Nucleus accumbens (tissue), 56 donors: ENCODE measurements at places on chromosomes 2 and 18.

GRCh38 chr2:197081294-197081693 lies 154.8 kb upstream of the PGAP1 start:
- DNase-seq: no peak

- DNase-seq: no peak
Measured at GRCh38 chr2:112187046-112187715, 49.0 kb downstream of the FBLN7 start.

DNA sequence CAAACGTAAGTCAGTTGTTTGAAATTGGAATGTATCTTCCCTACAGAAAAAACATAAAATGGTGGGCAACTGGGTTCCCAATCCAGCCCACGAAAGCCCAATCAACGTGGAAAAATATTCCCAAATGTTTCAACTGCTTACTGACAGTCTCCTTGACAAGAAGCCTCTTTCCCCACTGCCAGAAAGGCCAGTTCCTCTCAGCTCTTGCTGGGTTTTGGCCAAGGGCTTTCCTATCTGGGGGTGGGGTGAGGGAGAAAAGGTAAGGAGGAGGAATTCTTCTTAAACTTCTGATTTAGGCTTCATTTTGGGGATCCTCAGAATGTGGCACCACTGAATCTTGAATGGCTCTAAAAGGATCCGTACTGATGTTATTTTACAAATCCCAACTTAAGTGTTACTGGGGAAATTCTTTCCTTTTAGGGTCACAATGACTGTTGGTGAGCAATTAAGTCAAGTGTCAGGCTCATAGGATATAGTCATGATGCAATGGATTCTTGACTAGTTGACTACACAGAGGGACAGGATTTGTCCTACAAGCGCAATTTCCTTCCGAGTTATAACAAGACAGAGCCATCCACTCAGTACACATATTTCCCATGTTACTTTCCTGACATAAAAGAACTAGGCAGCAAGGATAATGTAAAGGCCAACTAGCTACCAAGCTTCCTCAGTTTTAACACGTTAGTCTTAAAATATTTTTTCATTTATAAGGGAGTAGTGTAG lies 73.6 kb downstream of the SPRED2 start:
- no peak for DNase-seq

- DNase-seq: no peak
Measured at GRCh38 chr2:105691947-105692390, 52.7 kb upstream of the NCK2 start.

GRCh38 chr18:38805256-38805655 lies 1239.7 kb upstream of the CELF4 start:
- DNase-seq: no peak

- no peak for DNase-seq
Measured at GRCh38 chr2:128421286-128421685, 102.6 kb upstream of the HS6ST1 start.

- DNase-seq: no peak
Measured at GRCh38 chr2:191625016-191625415, 52.9 kb upstream of the NABP1 start.

DNA sequence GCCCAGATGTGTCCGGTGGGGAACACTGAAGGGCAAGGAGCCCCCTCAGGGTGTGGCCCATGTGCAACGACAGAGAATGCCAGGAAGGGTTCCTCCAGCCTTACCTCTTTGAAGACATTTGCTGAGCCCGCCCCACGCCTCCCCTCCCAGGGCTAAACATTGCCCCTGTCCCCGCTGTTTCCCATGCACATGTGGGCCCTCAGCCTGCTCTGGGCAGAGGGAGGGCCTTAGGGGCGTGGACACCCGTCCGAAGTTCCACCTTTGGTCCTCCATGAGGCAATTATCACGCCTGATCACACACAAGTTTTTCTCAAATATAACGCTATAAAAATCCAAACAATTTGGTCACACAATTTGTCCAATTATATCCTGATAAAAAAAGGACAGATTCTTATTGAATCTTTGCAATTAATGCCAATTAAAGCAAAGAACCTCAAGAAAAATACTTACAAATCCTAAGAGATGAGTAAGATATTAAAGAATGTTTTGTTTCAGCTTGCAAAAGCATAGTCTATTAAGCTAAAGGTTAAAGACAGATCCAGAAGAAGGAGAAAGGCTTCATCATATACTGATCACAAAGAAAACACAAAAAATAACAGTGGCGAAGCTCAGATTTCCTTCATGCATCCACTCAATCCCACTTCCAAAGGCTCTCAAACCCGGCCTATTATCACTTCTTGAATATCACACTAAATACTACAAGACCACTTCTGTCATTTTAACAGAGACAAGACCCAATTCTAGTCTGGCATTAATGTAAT lies 55.2 kb upstream of the LDLRAD4 start:
- no peak for DNase-seq

- no peak for DNase-seq
Measured at GRCh38 chr2:32752952-32753351, 125.1 kb downstream of the TTC27 start.

- no peak for DNase-seq
Measured at GRCh38 chr18:50281972-50282520, 723 bp upstream of the MBD1 start.

GRCh38 chr2:86398500-86399474 lies 42.4 kb upstream of the KDM3A start:
- no peak for DNase-seq

GRCh38 chr2:177295484-177295883 lies 31.0 kb upstream of the NFE2L2 start:
- no peak for DNase-seq

DNA sequence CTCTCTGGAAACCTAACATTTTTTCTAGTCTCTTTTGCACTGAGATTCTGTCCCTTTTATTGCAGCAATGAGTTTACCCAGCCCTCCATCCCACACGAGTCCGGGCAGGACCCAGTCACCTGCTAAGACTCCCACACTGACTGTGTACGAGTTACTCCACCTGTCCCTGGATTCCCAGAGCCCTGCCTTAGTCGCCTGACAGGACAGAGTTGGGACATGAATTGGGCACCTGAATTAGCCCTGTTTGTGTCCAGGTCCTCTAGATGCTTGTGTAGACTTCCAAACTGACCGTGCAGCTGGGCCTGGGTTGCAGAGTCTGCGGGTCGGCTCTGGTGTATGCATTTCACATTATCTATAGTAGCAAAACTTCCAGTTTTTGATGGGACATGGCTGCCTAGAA lies 238.7 kb downstream of the VAPA start:
- DNase-seq: no peak

DNA sequence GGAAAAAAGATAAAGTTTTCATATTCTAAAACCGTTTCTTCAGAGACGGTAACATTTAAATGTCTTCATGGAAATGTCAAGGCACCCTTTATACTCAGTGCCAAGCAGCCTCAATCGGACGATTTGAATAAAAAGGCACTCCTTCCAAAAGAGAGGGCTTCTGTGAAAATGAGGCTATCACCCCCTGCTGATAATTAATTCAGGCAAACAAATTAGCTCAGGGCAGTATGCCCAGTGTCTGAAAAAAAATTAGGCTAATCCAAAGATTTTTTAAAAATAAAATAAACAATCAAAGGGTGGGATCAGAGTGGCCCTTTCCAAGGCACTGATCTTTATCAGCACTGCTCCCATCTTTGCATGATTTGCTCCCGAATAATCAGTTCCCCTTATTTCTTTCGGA lies 151.0 kb upstream of the PID1 start:
- DNase-seq: no peak

DNA sequence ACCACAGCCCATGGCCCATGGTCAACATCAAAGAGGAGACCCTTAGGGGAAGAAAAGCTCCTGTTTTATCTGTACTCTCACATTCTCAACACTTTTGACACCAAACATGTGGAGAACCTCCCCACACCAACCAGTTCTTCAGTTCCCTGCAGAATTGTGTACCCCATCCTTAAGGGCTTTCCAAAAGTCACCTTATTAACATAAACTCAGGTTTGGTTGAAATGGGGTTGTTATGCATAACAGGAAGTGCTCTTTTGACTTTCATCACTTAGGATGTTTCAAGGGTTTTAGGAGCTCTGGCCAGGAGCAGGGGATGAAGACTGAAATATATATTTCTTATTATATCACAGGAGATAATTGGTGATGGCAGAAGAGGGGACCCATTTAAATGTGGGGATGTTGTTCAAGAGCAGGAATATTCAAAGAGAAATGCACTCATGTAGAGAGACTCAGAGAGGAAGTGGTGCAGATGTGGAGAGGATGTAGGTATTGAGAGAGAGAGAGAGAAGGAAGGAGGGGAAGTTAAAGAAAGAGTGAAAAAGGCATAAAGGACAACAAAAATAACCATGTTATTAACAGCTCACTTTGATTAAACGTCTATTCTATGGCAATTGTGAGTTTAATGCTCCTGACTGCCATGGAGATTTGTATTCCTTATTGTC lies 35.2 kb downstream of the SP140L start:
- DNase-seq: no peak

DNA sequence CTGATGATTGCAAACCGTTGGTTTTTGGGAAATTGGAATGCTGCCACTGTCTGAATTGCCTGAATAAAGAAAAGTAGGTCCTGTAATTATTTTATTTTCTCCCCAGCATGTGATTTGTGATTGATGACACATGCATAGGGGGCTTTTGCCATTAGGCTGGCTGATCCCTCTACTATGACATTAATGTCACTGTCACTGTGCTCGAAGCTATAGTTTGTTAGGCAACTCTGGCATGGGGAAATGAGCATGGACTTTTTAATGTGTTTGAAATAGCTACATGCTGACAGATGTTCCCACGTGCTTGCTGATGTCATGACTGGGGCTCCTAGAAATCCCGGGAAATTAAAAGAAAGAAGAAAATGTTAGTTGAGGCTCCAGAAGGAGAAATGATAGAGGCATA lies 99.1 kb downstream of the HRH4 start:
- DNase-seq: no peak

- DNase-seq: no peak
Measured at GRCh38 chr2:166610913-166611305, 116.9 kb upstream of the SCN7A start.

DNA sequence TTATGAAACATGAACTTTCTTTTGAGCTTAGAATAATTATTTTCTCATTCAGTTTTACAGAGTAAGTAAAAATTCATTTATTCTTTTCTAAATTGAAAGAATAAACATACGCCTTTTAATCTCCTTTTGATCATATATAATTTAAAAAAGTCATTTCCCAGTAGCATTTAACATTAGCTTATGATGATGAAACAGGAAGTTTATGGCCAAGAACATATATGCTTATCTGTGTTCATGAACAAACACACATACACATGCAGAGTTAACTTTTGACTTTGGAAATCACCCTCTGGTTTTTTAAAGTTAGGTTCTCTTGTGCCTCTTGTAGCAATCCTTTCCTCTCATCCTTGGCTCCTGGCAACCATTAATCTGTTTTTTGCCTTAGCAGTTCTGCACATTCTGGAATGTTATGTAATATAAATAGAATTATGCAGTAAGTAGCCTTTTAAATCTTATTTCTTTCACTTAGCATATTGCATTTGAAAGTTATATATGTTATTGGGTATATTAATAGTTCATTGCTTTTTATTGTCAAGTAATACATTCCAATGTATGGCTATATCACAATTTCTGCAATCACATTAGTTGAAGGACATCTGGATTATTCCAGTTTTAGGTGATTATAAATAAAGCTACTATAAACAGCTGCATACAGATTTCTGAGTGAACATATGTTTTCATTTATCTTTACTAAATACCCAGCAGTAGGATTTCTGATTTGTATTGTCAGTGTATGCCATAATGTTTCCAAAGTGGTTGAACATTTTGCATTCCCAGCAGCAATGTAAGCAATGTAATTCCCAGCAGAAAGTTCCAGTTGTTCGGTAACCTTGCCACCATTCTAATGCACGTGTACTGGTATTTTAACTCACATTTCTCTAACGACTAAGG lies 210.3 kb downstream of the ZRANB3 start:
- no peak for DNase-seq

DNA sequence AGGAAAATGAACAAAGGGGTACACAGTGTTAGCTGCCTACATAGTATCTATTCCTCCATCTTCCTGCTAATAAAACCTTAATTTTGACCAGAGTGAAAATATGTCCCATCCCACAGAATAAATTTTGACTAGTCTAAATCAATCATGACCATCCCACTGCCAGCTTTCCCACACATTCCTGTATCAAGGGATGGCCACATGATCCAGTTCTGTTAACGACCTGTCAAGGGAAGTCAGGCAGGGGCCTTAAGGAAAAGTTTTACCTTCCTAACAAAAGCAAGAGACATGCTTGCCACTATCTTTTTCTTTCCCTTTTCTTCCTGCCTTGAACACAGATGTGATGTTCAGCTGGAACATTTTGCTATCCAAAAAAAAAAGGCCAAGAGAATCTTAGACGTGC lies 185.0 kb upstream of the CHAC2 start:
- no peak for DNase-seq

DNA sequence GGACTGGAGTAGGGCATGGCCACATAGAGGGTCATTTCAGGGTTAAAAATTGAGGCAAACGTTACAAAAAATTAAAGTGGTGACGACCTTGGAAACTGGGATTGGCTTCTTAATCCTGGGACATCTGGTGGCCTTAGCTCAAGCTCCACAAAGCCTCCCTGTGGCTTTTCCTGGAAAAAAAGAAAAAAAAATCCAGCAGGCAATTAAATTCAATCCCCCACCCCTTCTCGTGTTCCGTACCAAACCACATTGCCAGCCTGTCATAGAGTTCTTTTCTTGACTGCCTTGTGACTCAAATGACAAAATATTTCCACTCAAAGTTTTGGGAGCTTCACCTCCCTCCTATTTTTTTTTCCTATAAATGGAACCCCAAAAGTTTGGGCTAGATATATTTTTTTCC lies 195.6 kb downstream of the HRH4 start:
- DNase-seq: no peak

DNA sequence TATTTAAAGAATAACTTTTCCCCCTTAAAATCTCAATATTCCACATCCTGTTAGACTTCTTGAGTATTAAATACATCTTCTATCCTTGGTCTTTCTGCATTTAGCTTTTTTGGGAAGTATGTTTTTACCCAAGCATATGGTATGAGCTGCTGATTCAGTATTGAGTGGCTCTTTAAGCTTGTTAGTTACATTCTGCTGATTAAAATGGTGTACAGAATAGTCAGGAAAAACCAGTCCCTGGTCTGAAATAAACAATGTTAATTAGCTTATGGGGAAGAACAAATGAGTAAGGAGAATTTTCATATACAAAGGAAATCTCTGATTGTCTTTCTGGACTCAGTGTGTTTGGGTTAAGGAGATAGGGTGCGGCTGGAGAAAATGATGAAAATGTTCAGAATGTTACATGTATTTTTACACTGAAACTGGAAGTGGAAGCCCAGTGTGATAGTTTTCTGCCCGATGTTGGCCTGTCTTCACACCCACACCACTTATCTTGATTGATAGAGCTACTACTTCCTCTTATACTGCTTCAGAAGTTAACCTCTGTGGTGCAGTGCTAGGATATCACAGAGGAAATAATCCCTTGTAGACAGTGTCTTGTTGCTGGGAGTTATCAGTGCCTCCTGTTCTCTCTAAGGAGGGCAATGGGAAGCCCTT lies 84.0 kb downstream of the MSH2 start:
- DNase-seq: no peak

GRCh38 chr2:238888781-238889180 lies 40.9 kb downstream of the TWIST2 start:
- no peak for DNase-seq

GRCh38 chr2:61742955-61743354 lies 110.9 kb downstream of the FAM161A start:
- DNase-seq: no peak
